ENCODE measurements at places on chromosomes 4 and X. TPM values are rescaled to one million over a fixed set of nuclear protein-coding genes. Genes with fewer than 3 reads are reported as not detected.

- H3K27me3 ChIP-seq, result no peaks in the 10 kb centered on the region
- peaks cover 23% of the 10 kb centered on the region for H3K36me3 ChIP-seq
- H3K4me3 ChIP-seq, result no peak overlapping the region
- H3K4me1 ChIP-seq, result no peaks in the 10 kb centered on the region
- no peak for DNase-seq
- H3K27ac ChIP-seq, result no peak overlapping the region
These were observed 27.5 kb downstream of the RBBP7 start for GRCh38 chrX:16842684-16843083.

GRCh38 chrX:115023811-115024210, 6.4 kb upstream of the IL13RA2 start:
- no peaks in the 10 kb centered on the region for H3K27me3 ChIP-seq
- H3K27ac ChIP-seq, result no peak overlapping the region
- DNase-seq, result no peak
- no peaks in the 10 kb centered on the region for H3K4me1 ChIP-seq
- H3K36me3 ChIP-seq, result no peaks in the 10 kb centered on the region

DNA sequence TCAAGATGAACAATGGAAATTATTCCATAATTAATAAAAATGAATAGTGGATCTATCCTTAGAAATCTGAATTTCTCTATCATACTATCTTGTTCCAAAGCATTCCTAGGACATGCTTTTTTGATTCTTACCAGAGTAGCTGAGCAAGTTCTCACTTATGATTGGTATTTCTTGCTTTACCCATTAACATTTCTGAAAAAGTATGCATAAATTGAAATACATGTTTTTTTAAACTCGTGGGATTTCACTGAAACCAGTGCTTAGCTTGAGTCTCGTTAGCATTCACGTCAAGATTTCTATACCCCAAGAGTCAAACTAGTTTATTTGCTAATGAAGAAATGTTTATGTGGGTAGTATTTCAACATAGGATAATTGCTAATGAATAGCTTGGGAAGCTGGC, 89.0 kb downstream of the ELOVL6 start:
- peaks cover 5% of the 10 kb centered on the region for H3K4me1 ChIP-seq
- no peaks in the 10 kb centered on the region for H3K27me3 ChIP-seq
- H3K27ac ChIP-seq, result no peak overlapping the region
- H3K36me3 ChIP-seq, result peaks cover 5% of the 10 kb centered on the region

LRPAP1 gene
- total RNA-seq, result 69.0 TPM

All from activated CD4-positive, alpha-beta T cell treated with anti-CD3 and anti-CD28 coated beads, Interleukin-2, amount 10 ng/mL, durations not matched to agents 7 days and 5 days (primary cell).